ENCODE measurements at places on chromosomes 3 and 15.
A peak's percentile ranks its signal among the peaks of the same experiment; 100 is the strongest.

GRCh38 chr3:16033889-16034687, 140.4 kb upstream of the GALNT15 start:
- no peak for DNase-seq

DNA sequence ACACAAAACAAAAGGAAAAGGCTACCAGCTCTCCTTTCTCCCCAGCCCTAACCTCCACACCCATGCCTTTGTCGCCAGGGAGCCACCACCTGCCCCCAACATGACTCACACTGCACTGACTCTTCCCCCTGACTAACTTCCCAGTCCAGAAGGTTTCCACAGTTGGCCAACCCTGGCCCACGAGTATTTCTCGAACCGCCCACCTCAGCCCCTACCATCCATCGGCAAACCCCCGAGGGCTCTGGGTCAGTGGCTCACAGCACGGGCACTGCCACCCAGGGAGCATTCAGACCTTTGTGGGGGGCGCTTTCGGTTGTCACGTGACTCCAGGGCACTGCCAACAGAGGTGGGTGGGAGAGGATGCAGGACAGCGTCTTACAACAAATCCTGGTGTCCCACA, 152.3 kb downstream of the LRRC28 start:
- no peak for DNase-seq

GRCh38 chr3:124576565-124577493, 153.4 kb upstream of the UMPS start:
- DNase-seq: no peak

DNA sequence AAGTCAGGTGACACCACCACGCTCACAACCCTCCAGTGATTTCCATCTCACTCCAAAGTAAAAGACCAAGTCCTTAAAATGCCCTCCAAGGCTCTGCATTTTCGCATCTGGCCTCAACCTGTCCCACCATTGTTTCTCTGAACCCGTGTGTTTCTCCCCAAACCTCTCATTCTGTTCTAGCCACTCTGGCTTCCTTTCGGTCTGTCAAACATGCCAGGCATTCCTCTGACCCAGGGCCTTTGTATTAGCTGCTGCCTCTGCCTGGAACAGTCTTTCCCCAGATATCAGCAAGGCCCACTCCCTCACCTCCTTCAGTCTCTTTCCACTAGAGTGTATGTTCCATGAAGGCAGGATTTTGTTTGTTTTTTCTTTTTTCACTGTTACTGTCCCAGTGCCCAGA, 16.0 kb downstream of the MAP2K5 start:
- no peak for DNase-seq

- no peak for DNase-seq
These were observed 45.4 kb upstream of the UBE2E1 start for GRCh38 chr3:23760325-23760724.

- no peak for DNase-seq
These were observed 40.5 kb downstream of the PGPEP1L start for GRCh38 chr15:98967096-98967495.

- DNase-seq: no peak
These were observed 277.6 kb upstream of the CFAP20DC start for GRCh38 chr3:59327376-59327808.

GRCh38 chr3:108024146-108024850, 66.5 kb downstream of the CD47 start:
- no peak for DNase-seq

- DNase-seq: no peak
These were observed 543.4 kb downstream of the GBE1 start for GRCh38 chr3:81218023-81218422.

GRCh38 chr15:61815356-61816083, 244.7 kb downstream of the VPS13C start:
- no peak for DNase-seq

DNA sequence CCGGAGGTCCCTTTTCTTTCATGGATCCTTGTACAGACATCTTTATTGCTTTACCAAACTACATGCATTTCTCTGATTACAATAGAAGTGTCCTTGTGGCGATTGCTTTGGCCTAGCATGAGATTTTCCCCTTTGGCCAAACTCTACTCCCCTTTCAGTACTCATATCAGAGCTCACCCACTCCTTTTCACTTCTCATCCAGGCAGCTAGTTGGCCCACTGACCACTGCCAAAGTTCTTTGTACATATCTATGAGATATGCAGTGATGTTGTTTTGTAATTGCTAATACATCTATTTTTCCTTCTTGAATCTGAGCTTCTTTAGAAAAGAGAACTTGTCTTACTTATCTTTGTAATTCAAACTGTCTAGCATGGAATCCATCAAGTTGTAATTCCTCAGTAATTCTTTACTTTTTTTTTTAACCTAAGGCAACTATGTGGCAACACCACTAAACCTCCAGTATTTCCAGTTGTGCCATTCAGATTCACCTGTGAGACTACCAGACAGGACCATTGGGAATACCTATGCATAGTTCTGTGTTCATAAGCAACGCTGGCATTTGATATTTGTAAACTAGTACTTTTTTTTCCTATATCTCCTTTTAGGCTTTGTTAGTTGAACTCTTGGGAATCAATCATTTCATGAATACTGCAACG, 39.2 kb downstream of the AADACL2 start:
- DNase-seq: no peak

- peak; percentile 20 for DNase-seq
These were observed 756 bp upstream of the RMDN3 start for GRCh38 chr15:40755812-40756208.

GRCh38 chr15:63018639-63019038, 23.9 kb upstream of the TPM1 start:
- DNase-seq: no peak

All from DMS79 (cell line).